Spinal cord (tissue), 10 donors: ENCODE measurements at places on chromosomes 1 and 21.

DNA sequence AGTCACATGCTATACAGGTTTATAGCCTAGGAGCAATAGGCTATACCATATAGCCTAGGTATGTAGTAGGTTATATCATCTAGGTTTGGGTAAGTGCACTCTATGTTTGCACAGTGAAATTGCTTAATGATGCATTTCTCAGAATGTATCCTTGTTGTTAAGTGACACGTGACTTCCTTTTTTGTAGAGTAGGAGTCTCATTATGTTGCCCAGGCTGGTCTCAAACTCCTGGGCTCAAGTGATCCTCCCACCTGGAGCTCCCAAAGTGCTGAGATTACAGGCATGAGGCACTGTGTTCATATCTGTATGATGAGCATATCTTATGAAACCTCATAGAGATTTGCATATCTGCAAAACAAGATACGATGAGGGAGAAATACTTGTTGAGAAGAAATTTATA lies 13.8 kb upstream of the ABCB10 start:
- no peak for DNase-seq

GRCh38 chr1:93171549-93172034 lies 8.6 kb downstream of the TMED5 start:
- no peak for DNase-seq

DNA sequence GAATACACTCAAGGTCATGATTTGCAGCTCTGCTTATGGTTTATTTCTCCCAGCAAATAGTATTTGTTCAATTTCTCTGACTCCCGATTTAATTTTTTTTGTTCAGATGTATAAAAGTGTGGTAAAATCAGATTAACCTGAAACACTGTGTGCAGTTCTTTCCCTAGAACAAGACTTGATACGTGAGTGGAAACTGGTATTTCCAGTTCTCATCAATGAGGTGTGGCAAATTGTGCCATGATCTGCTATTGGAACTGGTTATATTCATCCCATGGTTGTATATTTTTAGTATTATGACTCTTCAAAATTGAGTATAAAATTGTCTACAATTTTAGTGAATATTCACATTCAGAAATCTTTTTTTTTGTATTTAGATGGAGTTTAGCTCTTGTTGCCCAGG lies 76.8 kb upstream of the IVNS1ABP start:
- DNase-seq, result no peak

DNA sequence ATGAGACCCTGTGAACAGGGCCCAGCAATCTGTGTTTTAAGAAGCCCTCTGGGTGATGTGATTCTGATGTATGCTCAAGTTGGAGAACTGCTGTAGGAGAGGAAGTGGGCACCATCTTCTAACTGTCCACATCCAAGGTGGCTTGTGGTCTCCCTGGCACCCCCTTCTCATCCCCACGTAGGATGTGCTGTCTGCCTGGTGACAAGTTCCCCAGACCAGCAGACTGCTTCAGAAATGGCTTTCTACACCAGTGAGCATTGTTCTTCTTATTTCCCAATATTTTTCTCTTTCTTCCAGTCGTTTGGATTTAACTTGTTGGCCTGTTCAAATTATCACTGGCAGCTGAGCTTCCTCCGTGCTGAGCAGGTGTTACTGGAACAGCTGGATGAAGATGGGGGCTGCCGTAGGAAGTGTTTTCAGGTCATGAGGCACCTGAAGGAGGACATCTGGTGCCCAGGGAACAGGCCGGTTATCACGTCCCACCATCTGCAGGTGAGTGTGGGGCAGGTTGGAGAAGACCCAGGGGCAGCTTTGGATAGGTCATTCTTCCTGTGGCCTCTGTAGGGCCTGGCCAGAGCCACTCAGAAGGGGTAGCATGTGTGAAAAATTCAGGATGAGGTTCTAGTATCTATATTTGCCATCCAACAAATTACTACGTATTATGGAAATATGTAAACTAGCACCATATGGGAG lies 16.8 kb downstream of the MAB21L3 start:
- DNase-seq, result no peak

GRCh38 chr1:19203440-19203839 lies 6.6 kb downstream of the UBR4 start:
- no peak for DNase-seq

DNA sequence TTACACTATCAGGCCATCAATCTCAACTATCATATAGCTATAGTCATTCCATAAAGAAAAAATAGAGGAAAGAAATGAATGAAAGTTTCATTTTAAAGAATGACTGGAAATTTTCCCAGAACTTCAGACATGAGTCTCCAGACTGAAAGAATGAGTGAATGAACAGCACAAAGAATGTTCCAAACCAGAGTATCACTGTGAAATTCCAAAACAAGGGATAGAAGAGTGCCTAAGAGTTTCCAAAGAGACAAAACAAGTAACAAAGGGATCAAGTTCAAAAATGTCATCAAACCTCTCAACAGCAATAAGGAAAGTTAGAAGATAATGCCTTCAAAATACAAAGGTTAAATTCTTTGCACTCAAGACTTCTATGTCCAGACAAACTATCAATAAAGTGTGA lies 114.9 kb downstream of the DENND1B start:
- no peak for DNase-seq

DNA sequence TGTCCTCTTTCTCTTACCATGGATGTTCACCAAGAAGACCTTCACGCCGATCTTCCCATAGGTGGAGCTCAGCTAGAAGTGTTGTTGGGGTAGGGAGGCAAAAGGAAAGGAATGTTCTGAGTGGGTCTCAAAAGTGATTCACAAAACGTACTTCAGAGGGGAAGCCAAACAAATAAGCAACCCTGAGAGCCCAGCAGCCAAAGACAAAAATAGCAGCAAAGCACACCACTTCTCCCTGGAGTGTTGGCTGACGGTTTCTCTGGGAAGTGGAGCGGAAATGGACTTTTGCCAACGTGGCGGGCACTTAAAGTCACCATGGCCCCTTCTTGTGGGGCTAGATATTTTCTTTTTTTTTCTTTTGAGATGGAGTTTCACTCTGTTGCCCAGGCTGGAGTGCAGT lies 23.1 kb downstream of the SLC26A9 start:
- no peak for DNase-seq

- no peak for DNase-seq
Measured at GRCh38 chr1:2204415-2205190, 10.0 kb upstream of the FAAP20 start.

DNA sequence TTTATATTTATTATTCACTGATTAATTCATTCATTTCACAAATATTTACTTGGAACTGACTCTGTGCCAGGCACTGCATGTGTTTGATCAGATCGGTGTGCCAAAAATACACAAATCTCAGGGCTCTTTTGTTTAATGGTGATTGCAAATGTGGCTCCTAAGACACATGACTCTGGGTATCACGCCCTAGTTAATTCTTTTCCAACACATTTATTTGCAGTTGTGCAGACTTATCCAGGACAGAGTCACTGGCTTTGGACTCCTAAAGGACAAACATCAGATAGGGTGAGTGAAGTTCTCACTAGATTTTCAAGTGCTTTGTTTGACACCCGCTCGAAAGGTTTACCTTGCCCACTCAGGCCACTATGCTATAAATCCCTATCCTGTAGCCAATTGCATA lies 335.5 kb downstream of the BARHL2 start:
- DNase-seq, result no peak

- no peak for DNase-seq
Measured at GRCh38 chr1:41319807-41320711, 41.2 kb upstream of the FOXO6 start.

DNA sequence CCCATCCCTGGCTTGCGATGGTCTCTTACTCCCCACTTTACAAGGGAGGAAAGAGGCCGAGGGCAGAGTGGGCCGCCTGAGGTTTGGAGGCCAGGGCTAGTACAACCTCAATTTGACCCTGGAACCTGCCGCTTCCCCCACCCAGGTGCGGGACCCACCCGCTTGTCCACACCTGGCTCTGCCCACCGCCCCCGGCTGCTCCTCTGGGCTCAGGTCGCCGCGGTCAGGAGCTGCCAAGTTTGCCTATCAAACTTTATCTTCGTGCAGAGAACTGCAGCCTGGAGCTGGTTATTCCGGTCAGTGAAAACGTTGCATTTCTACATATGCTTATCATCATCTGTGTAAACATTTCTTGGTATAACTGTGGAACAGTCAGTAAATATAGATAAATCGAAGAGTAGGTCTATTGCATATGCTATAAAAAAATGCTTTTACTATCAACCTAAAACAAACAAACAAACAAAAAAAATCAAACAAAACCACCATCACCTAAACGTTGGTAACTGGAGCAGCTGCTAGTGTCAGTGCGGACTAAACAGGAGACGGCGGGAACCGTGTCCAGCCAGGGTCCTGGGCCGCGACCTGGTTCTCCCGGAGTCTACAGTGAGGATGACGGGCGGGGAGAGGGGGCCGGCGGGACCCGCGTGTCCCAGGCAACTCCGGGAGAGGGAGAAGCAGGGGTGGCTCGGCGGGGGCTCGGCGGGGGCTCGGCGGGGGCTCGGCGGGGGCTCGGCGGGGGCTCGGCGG lies 906 bp upstream of the ADARB1 start:
- no peak for DNase-seq

DNA sequence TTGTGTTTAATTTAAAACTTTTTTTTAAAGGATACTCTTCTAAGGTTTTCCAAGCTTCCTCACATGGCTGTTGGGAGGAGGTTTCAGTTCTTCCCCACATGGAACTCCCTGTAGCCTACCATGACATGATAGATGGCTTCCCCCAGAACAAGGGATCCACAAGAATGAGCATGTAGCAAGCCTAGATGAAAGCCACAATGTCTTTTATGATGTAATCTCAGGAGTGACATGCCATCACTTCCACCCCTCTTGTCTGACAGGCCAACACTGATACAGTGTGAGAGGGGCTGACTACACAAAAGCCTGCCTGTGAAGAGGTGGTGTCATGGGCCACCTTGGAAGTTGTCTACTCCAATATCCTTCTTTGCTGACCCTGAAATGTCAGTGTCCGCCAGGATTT lies 32.0 kb downstream of the CD34 start:
- DNase-seq, result no peak

DNA sequence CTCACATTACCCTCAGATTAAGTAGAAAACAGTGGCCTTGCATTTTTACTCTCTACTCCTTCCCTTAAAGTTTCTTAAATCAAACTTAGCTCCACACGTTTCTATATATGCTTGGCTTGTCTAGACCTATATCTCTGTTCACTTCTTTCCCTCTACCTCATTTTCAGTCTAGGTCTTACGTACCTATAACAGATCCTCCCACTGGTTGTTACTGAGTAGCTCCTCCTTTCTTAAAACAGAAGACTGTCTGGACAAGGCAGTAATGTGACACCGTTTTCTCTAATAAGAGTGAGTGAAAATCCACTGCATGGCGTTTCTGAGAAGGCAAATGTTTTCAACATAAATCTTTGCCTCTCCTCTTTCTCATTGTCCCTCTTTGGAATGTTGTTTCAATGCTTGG lies 211.7 kb upstream of the POGK start:
- no peak for DNase-seq

DNA sequence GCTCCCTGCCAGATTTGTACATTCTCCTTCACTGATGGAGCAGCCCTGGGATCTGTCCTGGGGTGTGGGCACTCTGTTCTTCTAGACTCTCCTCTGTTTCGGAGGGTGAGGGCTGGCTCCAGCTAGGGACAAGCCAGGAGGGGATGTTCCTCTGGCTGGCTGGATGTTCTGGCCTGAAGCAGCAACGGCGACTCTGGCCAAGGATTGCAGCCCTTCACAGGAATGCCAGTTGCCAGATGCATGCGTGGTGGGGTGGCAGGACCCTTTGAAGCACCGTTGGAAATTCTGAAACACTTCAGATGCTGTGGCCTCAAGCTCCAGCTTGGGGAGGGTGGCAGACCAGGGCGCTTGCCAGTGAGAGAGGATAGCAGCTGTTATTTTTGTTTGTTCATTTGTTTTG lies 210.9 kb downstream of the TRABD2B start:
- no peak for DNase-seq

DNA sequence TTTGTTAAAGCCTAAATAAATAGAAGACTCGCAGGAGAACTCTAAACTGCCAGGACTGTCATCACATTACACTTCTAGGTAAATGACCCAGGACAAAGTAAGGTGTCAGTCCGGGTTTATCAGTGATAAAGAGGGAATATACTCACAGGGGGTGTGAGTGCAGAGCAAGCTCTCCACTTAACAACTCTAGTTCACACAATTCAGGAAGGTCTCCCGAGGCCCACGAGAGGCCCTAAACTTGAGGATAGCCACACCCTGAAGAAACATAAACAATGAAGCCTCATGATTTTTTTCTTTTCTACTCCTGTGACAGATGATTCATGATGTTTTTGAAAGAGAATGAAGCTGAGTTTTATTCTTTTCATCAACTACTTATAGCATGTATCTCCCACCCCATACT lies 65.6 kb upstream of the EXO1 start:
- DNase-seq, result no peak

DNA sequence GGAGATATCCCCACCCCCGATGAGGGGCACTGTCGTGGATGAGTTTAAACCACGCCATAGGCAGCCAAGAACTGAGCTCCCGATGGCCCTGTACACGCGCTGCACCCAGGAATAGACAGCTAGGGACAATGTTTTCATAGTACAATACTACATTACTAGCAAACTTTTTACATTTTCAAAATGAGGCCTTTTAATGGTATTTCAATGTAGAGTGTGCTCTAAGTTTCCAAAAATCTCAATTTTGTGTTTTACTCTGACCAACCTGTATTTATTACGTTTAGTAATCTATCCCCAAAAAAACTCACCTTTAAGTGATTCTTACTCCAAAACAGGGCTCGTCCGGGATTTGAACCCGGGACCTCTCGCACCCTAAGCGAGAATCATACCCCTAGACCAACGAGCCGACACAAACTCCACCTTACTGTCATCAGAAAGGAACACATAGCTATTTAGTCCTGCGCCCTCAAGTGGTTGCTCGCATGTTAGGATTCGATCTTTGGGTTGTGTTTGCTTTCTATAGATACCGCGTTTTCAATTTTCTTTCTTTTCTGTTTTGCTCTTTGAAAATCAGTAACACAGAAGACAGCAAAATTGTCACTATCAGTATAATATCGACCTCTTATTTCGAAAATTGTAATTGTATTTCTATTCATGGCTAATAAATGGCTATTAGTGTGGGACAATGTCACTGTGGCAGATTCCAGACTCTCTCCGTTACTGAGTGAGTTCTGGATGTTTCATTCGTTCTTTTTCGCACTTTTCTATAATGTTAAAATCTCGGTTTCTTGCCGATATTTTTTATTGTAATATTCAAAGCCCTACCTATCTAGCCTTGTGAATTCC lies 6.4 kb upstream of the MPZL1 start:
- DNase-seq, result peak; percentile 91

DNA sequence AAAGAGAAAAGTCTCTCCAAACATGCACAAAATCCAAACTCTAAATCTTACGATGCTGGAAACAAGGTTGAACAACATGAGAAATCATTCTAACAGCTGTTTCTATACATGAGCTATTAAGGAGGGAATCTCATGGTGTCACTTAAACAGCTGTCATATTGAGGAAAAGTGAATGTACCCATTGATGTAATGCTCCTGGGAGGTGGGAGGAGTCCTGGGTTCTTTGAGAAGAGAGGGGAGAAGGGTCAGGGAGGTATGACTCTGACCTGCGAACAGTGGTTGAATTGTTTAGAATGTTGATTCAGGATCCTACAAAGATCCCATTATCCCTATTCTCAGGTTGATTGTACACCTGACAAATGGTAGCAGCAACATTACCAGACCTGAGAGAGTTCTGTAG lies 49.3 kb downstream of the ZC3H11B start:
- DNase-seq, result no peak
